ENCODE measurements at places on chromosomes 11 and 22. TPM values are rescaled to one million over a fixed set of nuclear protein-coding genes. Genes with fewer than 3 reads are reported as not detected.

The CHST1 gene
- total RNA-seq, result 19.3 TPM

The CCDC88B gene
- 2.4 TPM for total RNA-seq

The FAM180B gene
- total RNA-seq, result not detected

The SHISAL1 gene
- total RNA-seq, result under 0.01 TPM

The TIGD3 gene
- total RNA-seq, result 0.13 TPM

The YWHAH gene
- 112 TPM for total RNA-seq

The ABCG4 gene
- under 0.01 TPM for total RNA-seq

The SLC16A8 gene
- total RNA-seq, result not detected

The TMEM86A gene
- 4.2 TPM for total RNA-seq

The PHF5A gene
- 62.5 TPM for total RNA-seq

The MYOD1 gene
- not detected for total RNA-seq

The CHADL gene
- total RNA-seq, result 1.0 TPM

The APOL1 gene
- 58.3 TPM for total RNA-seq

The CARD18 gene
- total RNA-seq, result not detected

The SYTL2 gene
- 6.0 TPM for total RNA-seq

The SLC2A11 gene
- total RNA-seq, result 7.9 TPM

The SLC22A8 gene
- total RNA-seq, result not detected

The C2CD2L gene
- 4.5 TPM for total RNA-seq

The CDC45 gene
- 28.6 TPM for total RNA-seq

The LINC01488 gene
- not detected for total RNA-seq

The OSM gene
- total RNA-seq, result not detected

The PHOX2A gene
- total RNA-seq, result not detected

The CDC42BPG gene
- 0.16 TPM for total RNA-seq

The PIWIL4 gene
- total RNA-seq, result 0.32 TPM

The SCN4B gene
- total RNA-seq, result under 0.01 TPM

The ANO1 gene
- 0.13 TPM for total RNA-seq

The APOA1 gene
- not detected for total RNA-seq

The RIC3 gene
- total RNA-seq, result not detected

The APOL3 gene
- total RNA-seq, result 194 TPM

The C11orf87 gene
- total RNA-seq, result not detected

The HTR3A gene
- not detected for total RNA-seq

The RFPL3 gene
- not detected for total RNA-seq

The MOGAT2 gene
- total RNA-seq, result not detected

The STK33 gene
- 0.49 TPM for total RNA-seq

The OR56A1 gene
- not detected for total RNA-seq

The SCGB1A1 gene
- not detected for total RNA-seq

The FJX1 gene
- 13.9 TPM for total RNA-seq

The APOBEC3A gene
- not detected for total RNA-seq

The CPT1A gene
- total RNA-seq, result 94.2 TPM

The YPEL4 gene
- total RNA-seq, result 0.16 TPM

The TRIM51 gene
- total RNA-seq, result not detected

The UCP3 gene
- 0.16 TPM for total RNA-seq

The KCNQ1 gene
- 0.32 TPM for total RNA-seq

The ZNF280B gene
- 0.88 TPM for total RNA-seq

The OR51B4 gene
- not detected for total RNA-seq

The YPEL1 gene
- 8.3 TPM for total RNA-seq

The PGM2L1 gene
- 47.4 TPM for total RNA-seq

The ELFN2 gene
- 0.06 TPM for total RNA-seq

The SLC22A9 gene
- not detected for total RNA-seq

The MIF gene
- 164 TPM for total RNA-seq

The CAPN1 gene
- total RNA-seq, result 101 TPM
